ENCODE measurements at places on chromosomes 4 and X.

GRCh38 chr4:70405765-70406164 lies 8.0 kb downstream of the OPRPN start:
- DNase-seq: no peak

GRCh38 chr4:76980261-76980660 lies 30.7 kb downstream of the SEPTIN11 start:
- no peak for DNase-seq

DNA sequence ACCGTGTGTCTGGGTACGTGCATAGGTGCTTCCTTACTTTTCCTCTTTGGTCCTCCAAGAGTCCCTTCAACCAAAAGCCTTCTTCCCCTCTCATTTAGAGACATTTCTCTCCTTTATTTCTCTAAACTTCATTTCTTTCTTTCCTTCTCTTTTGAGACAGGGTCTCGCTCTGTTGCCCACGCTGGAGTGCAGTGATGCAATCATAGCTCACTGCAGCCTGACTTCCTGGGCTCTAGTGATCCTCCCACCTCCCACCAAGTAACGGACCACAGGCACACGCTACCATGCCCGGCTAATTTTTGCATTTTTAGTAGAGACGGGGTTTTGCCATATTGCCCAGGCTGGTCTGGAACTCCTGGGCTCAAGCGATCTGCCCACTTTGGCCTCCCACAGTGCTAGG lies 42.2 kb downstream of the ACOX3 start:
- no peak for DNase-seq

DNA sequence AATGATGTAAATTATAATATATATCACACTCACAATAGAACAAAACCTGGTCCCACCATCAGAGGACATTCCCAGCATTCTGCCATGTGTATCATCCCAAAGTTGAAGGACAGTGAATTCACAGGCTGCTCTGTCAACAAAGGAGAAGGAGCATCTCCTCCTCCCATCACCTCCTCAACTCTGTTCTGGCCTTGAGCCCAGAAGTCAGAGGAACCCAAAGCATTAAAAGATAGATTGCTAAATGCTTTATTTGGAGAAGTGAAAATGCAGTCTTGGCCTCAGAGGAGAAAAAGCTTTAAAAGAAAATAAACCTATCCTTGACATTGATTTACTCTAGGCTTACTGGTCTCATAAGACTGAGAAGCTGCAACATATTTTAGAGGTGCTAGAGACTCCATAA lies 268.8 kb upstream of the RASGEF1B start:
- no peak for DNase-seq

DNA sequence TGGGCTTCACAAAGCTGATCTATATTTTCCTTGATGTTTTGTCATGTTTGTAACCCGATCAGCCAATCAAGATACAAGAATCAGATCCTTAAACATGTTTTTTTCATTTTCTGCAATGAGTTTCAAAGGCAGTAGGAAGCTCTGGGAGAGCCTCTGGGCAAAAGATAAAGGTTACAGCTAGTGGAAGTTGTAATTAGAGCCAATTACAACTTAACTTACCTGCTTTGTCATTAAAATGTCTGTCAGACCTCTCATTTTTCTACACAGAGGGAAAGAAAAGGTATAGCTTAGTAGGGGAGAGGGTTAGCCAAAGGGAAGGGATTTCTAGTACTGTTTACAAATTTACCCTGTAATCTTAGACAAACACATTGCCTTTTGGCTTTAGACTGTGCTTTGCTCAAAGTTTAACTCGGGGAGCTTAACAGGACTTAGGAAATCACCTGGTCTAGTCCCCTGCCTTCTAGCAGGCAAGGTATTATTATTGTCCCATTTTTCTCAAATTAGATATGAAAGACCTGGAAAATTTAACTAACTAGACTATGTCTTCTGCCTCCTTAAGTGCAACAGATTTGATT lies 55.8 kb downstream of the FGF16 start:
- DNase-seq: no peak

DNA sequence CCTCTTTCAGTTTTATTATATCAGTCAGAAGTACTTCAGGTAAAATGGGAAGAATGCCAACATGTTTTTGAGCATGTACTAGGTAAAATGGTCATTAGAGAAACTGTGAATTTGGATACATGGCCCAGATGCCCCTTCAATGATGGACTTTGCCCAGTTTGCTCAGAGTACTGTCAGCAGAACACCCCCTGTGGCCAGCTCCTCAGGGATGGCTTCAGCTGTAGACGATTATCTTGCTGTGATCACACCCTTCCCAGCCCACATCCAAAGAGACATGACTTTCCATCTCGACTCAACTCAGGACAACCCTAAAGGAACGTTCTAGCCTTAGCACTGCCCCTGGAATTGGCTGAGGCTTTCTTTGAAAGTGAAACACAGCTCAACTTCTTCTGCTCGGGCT lies 439.1 kb downstream of the PACRGL start:
- no peak for DNase-seq

- DNase-seq: no peak
Observed at GRCh38 chr4:4574792-4575191, 32.9 kb upstream of the STX18 start.

- no peak for DNase-seq
Observed at GRCh38 chr4:147735413-147736301, 3.8 kb downstream of the ARHGAP10 start.

DNA sequence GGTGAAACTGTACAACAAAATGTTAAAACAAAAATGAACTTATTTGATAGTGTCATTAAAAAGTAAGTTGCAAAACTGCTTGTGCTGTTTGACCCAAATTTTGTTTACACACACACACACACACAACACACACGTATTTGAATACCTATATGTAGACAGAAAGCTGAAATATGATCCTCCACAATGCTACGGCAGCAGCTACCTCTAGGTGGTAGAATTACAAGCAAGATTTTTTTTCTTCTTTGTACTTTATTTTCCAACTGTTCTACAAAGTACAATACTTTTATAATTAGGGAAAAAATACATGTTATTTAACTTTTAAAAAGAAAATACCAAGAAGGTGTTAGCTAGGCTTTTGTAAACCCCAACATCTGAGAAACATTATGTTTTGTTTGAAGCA lies 1.2 kb downstream of the CYTL1 start:
- DNase-seq: no peak

DNA sequence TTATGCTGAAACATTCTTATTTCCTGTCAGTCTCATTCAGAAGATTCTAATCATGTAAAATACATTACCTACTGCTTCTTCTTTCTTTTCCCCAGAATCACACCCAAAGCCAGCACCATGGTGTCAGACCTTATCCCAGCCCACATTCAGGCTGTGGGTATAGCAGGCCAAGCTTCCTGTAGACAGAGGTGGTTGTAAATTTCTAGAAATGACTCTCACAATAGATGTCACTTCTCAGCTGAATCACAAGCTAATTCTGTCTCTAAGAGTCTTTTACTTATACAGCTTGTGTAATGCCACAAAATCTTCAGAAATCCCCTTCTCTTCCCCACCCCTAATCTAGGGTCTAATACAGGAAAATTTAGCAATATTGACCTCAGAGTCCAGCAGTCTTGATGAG lies 239.6 kb downstream of the PARM1 start:
- no peak for DNase-seq

DNA sequence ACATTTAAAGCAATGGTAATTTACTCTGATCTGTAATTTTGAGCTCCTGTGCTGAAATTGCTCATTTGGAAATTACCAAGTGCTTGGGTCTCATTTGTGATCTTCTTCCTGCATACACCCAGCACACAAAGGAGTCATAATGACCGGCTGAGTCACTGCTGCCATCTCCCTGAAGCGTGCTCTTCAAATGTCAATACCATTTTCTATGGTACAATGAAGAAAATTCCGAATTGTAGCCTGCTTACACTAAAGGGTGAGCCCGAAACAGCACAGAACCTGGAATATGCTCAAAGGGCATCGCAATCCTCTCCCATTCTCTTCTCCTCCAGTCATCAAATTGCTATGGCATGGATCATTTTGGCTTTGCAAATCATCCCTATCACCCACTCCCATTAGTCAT lies 140.5 kb downstream of the GRIA3 start:
- no peak for DNase-seq

DNA sequence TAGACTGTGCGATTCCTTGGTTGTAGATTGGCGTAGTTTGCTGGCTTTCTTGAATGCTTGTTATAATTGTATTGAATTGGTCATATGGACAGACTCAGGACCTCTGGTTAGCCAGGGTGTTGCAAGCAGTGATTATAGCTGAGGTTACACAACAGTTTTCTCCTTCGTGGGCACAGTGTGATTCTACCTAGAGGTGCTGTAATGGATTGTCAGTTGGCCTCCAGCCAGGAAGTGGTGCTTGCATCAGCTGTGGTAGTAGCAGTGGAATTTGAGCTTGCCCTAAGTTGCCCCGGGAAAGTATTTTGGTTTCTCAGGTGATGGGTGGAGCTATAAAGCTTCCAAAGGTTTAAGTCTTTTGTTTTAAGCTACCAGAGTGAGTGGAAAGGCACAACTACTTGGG lies 23.1 kb upstream of the GABRG1 start:
- DNase-seq: no peak

- no peak for DNase-seq
Observed at GRCh38 chr4:155639704-155640523, 26.7 kb upstream of the GUCY1A1 start.

- DNase-seq: no peak
Observed at GRCh38 chrX:107666931-107667330, 38.6 kb downstream of the PRPS1 start.

DNA sequence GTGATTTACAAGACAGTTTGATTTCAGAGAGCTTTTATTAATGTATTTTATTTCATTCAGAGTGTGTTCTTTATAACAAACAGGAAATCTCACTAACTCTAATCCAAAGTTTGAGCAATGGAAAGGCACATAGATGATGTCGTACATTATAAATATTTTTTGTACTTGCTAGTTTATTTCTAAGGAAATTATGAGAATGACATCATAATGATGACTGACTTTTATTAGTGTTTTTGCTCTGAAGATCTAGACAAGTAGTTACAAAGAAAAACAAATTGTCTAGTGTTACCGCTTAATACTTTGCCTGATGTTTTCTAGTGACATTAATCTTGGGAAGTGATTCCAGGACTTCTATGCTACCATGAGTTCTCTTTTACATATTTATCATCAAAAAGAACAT lies 43.2 kb downstream of the HHIP start:
- no peak for DNase-seq

GRCh38 chr4:180333162-180333561 lies 1910.0 kb upstream of the TENM3 start:
- DNase-seq: no peak
